ENCODE measurements at places on chromosomes 6 and 20. TPM values are rescaled to one million over a fixed set of nuclear protein-coding genes. Genes with fewer than 3 reads are reported as not detected.
A peak's percentile ranks its signal among the peaks of the same experiment; 100 is the strongest.

GRCh38 chr20:50663095-50663821 is 28.1 kb downstream of the RIPOR3 start:
- no peak overlapping the region for H3K27ac ChIP-seq
- H3K4me1 ChIP-seq: no peaks in the 10 kb centered on the region
- no peak overlapping the region for H3K4me3 ChIP-seq
- H3K27me3 ChIP-seq: no peaks in the 10 kb centered on the region
- DNase-seq: no peak
- H3K36me3 ChIP-seq: no peaks in the 10 kb centered on the region

DNA sequence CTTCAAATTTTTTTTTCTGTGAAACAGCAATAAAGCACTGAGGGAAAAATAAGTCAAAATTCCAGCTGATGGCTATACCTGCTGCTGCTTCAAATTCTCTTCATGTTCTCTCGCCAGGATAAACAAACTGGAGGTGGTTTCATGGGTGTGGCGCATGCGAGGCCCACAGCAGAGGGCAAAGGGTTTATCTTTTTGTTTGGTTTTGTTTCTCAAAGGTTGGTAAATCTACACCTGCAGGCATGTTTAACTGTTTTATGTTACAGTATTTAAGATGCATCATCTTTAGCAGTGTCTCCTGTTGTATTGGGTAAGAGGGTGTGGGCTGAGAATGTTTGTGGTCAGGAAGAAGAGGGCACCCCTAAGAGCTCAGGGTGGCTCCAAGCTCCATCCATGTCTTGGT is 342.2 kb downstream of the CDH26 start:
- H3K27me3 ChIP-seq: no peaks in the 10 kb centered on the region
- H3K36me3 ChIP-seq: no peaks in the 10 kb centered on the region
- no peak overlapping the region for H3K4me3 ChIP-seq
- no peaks in the 10 kb centered on the region for H3K4me1 ChIP-seq

- no peaks in the 10 kb centered on the region for H3K4me1 ChIP-seq
- no peak overlapping the region for H3K27ac ChIP-seq
- no peaks in the 10 kb centered on the region for H3K36me3 ChIP-seq
- DNase-seq: no peak
Measured at GRCh38 chr6:117371492-117371891, 54.2 kb downstream of the ROS1 start.

DNA sequence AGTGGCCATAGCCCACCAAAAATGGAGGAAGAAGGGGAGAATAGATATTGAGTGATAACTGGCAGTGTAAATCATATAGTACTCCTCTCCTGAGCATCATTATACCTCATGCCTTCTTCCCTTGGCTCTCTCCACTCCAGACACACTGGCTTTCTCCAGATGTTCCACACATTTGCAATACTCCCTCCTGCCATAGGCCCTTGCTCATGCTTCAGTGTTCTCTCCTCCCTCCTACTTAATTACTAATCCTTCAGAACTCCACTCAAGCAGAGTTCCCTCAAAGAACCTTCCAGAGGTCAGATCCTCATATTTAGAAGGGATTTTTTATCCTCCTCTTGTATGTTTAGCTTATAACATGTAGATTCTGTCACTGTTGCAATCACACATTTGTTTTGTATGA is 279.5 kb upstream of the SUPT3H start:
- H3K36me3 ChIP-seq: no peaks in the 10 kb centered on the region
- H3K27ac ChIP-seq: no peak overlapping the region
- peaks cover under 1% of the 10 kb centered on the region for H3K27me3 ChIP-seq
- no peak for DNase-seq

GRCh38 chr20:9616455-9616805 is 102.0 kb downstream of the LAMP5 start:
- H3K27me3 ChIP-seq: no peaks in the 10 kb centered on the region
- no peak overlapping the region for H3K27ac ChIP-seq
- H3K36me3 ChIP-seq: no peaks in the 10 kb centered on the region

GRCh38 chr20:50695135-50695872 is 4.0 kb upstream of the RIPOR3 start:
- no peak overlapping the region for H3K4me3 ChIP-seq
- H3K36me3 ChIP-seq: no peaks in the 10 kb centered on the region
- DNase-seq: no peak
- H3K27ac ChIP-seq: no peak overlapping the region

DNA sequence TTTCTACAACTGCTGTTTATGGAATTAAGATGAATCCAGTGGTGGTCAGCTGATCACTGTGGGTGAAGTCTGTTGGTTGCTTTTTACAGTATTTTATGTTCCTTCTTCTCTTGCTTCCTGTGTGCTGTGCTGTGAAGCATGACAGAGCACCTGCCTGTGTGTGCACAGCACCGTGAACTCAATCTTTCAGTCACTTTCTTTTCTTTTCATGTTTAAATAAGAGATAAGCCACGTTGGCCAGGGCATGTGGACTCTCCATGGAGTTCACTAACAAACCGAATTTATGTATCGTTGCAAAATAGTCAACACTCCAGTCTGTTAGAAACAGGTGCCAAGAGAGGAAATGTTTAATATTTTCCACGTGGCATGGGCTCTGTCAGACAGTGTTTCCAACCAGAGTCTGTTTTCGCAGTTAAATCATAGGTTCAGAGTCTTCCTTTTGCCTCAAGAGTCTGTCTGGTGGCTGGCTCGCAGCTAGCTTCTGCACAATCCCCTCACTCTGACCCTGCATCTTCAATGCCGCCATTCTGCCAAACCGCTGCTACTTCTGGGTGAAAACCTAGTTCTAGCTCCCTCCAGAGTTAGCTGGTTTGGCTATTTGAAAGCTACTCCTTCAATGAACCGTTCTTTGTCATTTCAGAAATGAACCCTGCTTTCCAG is 73.2 kb downstream of the QRSL1 start:
- DNase-seq: no peak
- no peak overlapping the region for H3K27ac ChIP-seq
- H3K36me3 ChIP-seq: no peaks in the 10 kb centered on the region
- H3K4me3 ChIP-seq: no peak overlapping the region
- no peaks in the 10 kb centered on the region for H3K27me3 ChIP-seq
- H3K4me1 ChIP-seq: no peaks in the 10 kb centered on the region

GRCh38 chr6:166052837-166053236 is 114.8 kb downstream of the TBXT start:
- no peaks in the 10 kb centered on the region for H3K4me1 ChIP-seq
- H3K36me3 ChIP-seq: no peaks in the 10 kb centered on the region
- no peak for DNase-seq
- no peaks in the 10 kb centered on the region for H3K27me3 ChIP-seq
- H3K4me3 ChIP-seq: no peak overlapping the region
- no peak overlapping the region for H3K27ac ChIP-seq

DNA sequence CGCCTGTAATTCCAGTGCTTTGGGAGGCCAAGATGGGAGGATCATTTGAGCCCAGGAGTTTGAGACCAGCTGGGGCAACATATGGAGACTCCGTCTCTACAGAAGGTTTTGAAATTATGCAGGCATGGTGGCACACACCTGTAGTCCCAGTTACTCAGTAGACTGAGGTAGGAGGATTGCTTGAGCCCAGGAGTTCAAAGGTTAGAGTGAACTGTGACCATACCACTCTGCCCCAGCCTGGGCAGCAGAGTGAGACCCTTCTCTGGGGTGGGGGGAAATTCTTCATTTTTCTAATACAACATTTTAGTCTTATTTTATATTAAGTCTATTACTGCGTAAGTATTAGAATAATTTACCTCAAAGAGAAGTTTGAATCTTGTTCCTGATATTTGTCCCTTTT is 20.1 kb upstream of the SUMO4 start:
- no peak overlapping the region for H3K4me3 ChIP-seq
- peaks cover 7% of the 10 kb centered on the region for H3K4me1 ChIP-seq
- DNase-seq: no peak
- peaks cover 23% of the 10 kb centered on the region for H3K36me3 ChIP-seq

DNA sequence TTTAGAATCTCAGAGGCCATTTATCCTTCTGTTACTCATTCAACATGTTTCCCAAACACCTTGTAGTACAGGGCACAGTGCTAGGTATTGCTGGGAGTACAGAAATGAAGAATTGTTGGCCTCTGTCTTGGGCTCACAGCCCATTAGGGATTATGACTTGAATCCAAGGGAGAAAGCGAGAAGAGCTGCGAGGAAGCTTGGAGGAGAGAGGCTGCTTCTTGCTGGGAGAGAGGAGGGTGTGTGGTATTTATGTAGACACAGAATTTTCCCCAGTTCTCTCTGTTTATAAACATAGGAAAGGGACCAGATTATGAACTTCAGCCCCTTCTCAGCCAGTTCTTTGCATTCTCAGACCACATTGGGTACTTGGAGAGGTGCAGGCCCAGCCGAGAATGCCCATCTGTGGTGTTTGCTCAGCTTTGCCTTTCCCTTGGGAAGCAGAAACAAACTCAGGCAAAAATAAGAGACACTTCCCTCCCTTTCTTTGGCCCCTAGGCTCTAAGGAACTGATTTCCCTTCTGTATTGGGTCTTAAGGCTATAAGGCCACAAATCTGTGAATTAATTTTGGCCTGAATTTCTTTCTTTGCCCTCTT is 17.9 kb downstream of the CHMP4B start:
- peaks cover 38% of the 10 kb centered on the region for H3K4me1 ChIP-seq
- H3K36me3 ChIP-seq: no peaks in the 10 kb centered on the region
- H3K27ac ChIP-seq: no peak overlapping the region
- DNase-seq: no peak
- no peak overlapping the region for H3K4me3 ChIP-seq
- H3K27me3 ChIP-seq: no peaks in the 10 kb centered on the region

DNA sequence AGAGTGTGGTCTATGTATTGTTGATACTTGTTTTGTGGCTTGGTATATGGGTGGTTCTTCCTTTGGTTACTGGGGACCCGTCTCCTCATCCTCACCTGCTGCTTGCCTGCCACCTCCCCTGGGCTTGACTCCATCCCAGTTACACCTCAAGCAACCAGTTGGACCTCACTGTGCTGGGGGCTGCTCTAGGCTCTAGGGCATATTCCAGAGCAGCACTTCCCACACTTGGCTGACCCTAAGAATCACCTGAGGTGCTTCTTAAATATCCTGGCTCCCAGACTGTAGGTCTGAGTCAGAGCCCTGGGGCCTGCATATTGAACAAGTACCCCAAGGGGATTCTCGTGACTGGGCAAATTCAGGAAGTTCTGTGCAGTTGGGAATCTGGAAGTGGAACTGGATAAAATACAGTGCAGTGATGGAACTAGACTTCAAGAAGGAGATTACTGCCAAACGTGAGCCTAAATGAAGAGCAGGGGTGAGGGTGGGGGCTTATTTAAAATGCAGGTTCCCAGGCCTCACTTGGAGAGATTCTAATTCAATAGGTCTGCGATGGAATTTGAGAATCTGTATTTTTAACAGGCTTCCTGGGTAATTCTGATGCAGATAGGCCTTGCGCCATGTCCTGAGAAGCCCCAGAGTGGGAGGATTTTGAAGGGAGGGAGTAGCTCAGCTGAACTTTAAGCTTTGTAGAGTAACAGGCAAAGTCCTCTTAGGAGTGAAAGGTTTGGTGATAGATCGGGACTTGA is 7.6 kb downstream of the SPATS1 start:
- no peaks in the 10 kb centered on the region for H3K4me1 ChIP-seq
- no peaks in the 10 kb centered on the region for H3K36me3 ChIP-seq
- H3K27ac ChIP-seq: no peak overlapping the region
- H3K4me3 ChIP-seq: no peak overlapping the region

DNA sequence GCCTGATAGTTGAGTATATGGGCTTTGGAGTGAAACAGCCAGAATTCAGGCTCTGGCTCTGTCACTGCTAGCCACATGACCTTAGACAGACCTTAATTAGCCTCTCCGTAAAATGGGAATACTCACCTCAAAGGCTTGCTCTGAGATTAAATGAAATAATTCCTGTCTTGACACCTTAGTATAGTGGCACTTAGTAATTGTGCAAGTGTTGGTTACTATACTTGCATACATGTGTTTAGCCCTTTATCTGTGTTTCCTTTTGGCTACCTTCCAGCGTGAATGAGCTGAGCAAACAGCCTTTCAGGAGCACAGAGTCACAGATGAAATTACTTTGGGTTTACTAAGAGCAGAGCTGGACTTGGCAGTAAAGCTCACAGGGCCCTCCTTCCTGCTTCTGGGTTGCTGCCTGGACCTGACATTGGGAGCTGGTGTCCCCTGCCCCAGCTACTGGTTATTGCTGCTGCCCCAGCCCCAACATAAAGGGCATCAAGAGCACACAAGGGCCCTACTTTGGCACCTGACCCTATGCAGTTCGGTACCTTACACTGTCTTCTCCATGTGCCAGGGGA is 32.8 kb downstream of the CD164 start:
- no peaks in the 10 kb centered on the region for H3K27me3 ChIP-seq
- H3K4me1 ChIP-seq: no peaks in the 10 kb centered on the region
- no peaks in the 10 kb centered on the region for H3K36me3 ChIP-seq
- H3K4me3 ChIP-seq: no peak overlapping the region

DNA sequence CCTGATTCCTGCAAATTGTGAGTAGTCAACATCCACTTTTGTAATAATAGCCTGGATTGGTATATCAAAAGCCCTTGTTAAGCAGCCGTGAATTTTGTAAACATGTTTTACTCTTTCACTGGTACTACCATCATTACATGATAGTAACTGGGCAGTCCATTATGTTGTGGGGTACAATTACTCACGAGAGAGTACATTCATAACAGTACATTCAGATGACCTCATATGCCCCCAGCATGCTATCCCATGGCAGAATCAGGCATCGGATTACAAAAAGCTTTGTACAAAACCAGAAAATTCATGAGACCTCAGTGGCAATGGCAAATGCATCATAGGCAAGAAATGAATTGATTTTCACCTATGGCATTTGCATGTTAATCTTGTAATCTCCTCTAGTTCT is 166.2 kb downstream of the EPM2A start:
- no peaks in the 10 kb centered on the region for H3K4me1 ChIP-seq
- no peaks in the 10 kb centered on the region for H3K36me3 ChIP-seq
- no peak overlapping the region for H3K27ac ChIP-seq
- H3K4me3 ChIP-seq: no peak overlapping the region
- DNase-seq: no peak
- no peaks in the 10 kb centered on the region for H3K27me3 ChIP-seq

DNA sequence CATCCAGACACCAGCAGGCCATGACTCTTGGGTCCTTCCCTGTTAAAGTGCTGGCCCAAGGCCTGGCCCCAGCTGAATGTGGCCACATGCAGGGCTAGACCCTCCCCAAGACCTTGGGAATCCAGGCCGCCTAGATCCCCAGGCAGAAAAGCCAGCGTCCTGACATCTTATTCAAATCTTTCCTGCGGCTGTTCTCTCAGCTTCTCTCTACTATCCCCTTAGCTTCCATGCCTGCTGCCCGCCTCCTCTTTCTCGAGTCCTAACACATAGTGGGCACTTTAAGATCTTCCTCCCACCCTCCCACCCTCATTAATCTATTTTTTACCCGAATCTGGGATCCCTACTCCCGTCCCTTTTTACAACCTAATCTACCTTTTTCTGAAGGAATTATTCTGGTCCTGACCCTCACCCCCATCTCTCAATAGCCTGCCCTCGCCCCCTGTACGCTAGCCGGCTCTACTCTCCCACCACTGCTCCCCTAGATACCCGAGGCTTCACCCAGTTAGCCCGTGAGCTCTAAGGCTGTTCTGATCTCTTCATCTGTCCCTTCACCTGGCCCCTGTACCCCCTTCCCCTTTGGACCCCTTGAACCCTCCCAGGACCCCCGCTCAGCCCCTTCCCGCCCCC is at the start of gene CCHCR1:
Gene CCHCR1 (minus strand): TSS at position 290 of the 627 bp plus-strand sequence. CDS start 202 bp downstream, at position 88.
- peaks cover 18% of the 10 kb centered on the region for H3K4me1 ChIP-seq
- peaks cover 4% of the 10 kb centered on the region for H3K36me3 ChIP-seq
- peak within 1 kb of the TSS; percentile 88 for H3K4me3 ChIP-seq

The CAP2 gene
- total RNA-seq: not detected

The SLC35F1 gene
- not detected for total RNA-seq

The ARFGEF3 gene
- total RNA-seq: 0.11 TPM

The CDSN gene
- total RNA-seq: not detected

The DLK2 gene
- total RNA-seq: 1.9 TPM

The COX4I2 gene
- total RNA-seq: not detected

The C20orf141 gene
- not detected for total RNA-seq

The SLC17A5 gene
- 5.6 TPM for total RNA-seq

The VGLL2 gene
- total RNA-seq: not detected

The FAM83C gene
- not detected for total RNA-seq

The CALHM5 gene
- not detected for total RNA-seq

All from CD8-positive, alpha-beta memory T cell (primary cell).